ENCODE measurements at places on chromosomes 12 and 14.

DNA sequence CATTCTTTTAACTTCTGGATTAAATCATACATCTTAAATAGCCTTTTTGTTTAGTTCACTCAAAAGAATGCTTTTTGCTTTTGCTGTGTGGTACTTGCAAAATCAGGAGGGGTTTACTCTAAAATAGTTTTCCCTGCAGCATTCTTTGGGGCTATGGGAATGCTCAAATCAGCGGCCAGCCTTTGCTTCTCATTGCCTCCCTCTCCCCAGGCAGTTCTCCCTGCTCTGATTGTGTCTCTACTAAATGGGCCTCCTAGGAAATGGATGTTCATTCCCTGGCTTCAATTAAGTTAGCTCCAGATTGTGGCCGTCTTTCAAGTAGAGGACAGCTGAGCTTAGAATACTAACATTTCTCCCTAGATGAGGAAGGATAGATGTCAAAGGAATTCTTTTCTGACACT is 4.4 kb downstream of the TULP3 start:
- DNase-seq: no peak

- DNase-seq: no peak
Observed at GRCh38 chr12:30630979-30631285, 64.7 kb downstream of the IPO8 start.

- DNase-seq: no peak
Observed at GRCh38 chr12:94566345-94566744, 84.0 kb downstream of the TMCC3 start.

- no peak for DNase-seq
Observed at GRCh38 chr12:25121110-25121509, 73.8 kb downstream of the DNAI7 start.
